ENCODE measurements at places on chromosomes 5 and 9.

- no peak for DNase-seq
Measured at GRCh38 chr5:95966005-95966404, 4.4 kb upstream of the ELL2 start.

- DNase-seq, result no peak
Measured at GRCh38 chr9:34884747-34885189, 73.3 kb upstream of the PHF24 start.

- no peak for DNase-seq
Measured at GRCh38 chr5:147411359-147412319, 98.2 kb downstream of the DPYSL3 start.

DNA sequence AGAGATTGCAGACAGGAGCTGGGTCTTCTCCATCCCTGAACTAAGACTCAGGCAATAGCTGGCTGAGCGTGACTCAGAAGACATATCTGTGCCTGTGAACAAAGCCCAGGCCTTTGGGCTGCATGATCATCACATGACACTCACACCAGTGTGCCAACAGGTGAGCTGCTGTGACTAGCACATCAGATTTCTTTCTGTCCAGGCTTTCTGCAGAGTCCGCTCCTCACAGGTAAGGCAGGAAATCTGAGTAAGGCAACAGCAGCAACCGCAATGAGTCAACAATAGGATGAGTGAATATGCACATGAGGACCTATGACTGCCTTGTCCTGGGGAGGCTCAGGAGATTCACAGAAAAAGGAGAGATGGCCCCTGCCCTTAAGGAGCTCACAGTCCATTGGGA is 293.6 kb downstream of the ACTL7B start:
- no peak for DNase-seq

GRCh38 chr9:76433836-76434235 is 25.1 kb upstream of the GCNT1 start:
- no peak for DNase-seq
